H1 (cell line): ENCODE measurements at places on chromosomes 7 and 10. TPM values are rescaled to one million over a fixed set of nuclear protein-coding genes. Genes with fewer than 3 reads are reported as not detected.

The GPC2 gene
- total RNA-seq, result 44.8 and 46.8 TPM in 2 replicates

The SLC13A1 gene
- not detected in 2 replicates for total RNA-seq

The JCAD gene
- 2.9 and 5.2 TPM in 2 replicates for total RNA-seq

The ACTL6B gene
- 1.7 and 2.1 TPM in 2 replicates for total RNA-seq

The TMEM139 gene
- 3.2 and 4.4 TPM in 2 replicates for total RNA-seq
